Placental pericyte (primary cell): ENCODE measurements at places on chromosomes 2 and 18. TPM values are rescaled to one million over a fixed set of nuclear protein-coding genes. Genes with fewer than 3 reads are reported as not detected.

Gene LRATD1
- total RNA-seq = 0.43 TPM in 1 of 2 replicates, not detected in the other

Gene SPIRE1
- 30.6 and 40.9 TPM in 2 replicates for total RNA-seq

Gene GPR35
- 0.14 and 0.44 TPM in 2 replicates for total RNA-seq

Gene RPL37A
- 596 and 1,143 TPM in 2 replicates for total RNA-seq

Gene ADGRF3
- total RNA-seq = under 0.01 TPM in 2 replicates
